HTR-8/SVneo (cell line): ENCODE measurements at places on chromosomes 2 and 18.

DNA sequence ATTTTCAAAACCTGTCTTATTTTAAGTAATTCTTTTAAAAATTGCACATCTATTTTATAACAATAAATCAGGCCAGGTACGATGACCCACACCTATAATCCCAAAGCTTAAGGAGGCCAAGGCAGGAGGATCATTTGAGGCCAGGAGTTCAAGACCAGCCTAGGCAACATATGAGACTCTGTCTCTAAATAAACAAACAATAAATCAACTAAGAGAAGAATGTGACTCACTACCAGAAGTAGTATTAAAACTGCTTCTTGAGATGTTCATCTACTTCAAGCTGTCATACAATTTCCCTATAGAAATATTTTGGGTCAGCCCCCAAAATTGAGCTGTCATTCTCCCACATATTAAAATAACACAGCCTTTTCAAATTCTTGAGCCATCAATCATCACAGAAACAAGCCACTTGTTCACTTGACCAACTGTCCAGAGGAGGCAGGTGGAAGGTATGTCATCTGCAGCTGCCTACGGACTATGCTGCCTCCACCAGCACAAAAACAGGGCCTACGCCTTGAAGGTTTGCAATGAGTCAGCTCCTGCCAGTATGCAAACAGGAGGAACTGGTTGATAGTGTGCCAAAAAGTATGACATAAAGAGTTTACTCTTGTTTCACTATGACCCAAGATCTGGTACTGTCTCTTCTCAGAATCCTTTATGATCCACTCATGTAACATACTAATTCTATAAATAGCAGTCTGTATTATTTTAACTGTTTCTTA, 33.6 kb downstream of the KIDINS220 start:
- DNase-seq = peak; percentile 73

DNA sequence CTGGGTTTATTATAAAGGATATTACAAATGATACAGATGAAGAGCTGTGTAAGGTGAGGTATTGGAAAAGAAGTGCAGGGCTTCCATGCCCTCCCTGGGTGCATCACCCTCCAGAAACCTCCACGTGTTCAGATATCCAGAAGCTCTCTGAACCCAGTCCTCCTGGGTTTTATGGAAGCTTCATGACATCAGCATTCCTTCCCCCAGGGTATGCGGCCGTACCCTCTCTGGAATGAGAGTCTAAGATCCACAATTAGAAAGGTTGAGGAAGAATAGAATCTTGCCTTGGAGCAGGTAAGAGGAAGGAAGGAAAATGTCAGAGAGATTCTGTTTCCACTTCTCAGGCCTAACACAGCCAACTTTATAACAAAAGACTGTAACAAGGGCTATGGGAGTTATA, 208.2 kb upstream of the DCC start:
- DNase-seq = no peak

DNA sequence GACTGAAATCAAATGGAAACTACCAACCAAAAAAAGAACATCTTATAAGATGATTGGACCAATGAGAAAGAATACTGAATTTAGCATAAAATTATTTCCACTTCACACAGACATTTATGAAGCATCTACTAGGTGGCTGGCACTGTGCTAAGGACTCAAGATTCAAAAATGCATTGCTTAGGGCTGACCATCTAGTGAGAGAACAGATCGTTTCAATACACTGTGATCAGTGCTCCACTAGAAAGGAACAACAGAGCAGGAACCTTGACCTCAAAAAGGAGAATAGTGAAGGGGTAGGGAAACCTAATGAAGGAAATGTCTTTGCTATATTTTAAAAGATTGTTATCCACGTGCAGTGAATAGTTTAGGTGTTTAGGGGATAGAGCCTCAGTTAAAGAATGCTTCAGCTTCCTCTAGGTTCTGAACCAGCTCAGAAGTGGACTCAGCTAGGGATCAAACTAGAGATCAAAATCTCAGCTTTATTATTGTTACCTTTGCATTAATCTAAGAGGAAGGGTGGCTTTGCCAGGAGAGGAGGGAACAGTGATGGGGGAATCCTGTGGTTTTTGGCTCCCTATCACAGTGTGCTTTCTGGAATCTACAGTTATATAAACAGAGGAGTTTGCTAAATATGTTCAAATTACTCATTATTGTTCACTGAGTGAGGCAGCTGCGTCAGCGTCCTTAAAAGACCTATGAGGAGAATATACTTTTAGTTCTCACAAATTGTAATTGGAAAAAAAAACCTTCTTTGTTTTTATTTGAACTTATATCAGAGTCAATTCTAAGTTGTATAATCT, 16.2 kb upstream of the BBS5 start:
- DNase-seq = no peak

DNA sequence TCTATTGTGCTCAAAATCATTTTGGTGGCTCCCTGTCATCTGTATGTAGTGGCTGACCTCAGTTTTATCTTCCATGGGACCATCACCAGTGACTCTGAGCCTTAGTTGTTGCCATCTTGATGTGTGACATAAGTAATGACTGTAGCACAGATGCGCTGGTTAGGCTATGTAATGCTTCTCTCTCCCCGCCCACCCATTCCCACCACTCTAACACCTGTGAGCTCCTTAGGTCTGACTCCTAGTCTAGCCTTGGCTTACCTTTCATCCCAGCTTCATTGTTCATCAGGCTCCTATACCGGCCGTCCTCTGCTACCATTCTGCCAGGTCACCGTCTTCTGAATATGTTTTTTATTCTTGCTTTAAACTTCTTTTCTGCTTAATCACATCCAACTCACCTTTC, 17.2 kb downstream of the MYO1B start:
- DNase-seq = no peak

DNA sequence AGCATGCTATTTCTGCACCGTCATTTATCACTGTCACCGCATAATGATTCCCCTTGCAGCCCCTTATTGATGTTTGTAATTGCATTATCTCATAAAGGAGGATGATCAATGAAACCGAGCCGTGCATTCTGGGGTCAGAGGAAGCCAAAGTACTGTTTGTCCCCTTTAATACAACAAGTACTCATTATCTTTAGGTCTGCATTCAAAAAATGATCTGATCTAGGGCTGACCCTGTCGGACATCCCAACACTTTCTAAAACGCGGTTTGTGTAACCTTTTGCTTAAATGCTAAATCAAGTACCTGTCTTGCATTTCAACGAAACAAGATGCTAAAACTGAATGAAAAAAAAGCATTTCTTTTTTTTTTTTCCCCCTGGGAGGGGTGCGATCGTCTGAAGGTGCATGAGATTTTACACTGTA, 143.8 kb downstream of the MEIS1 start:
- no peak for DNase-seq

DNA sequence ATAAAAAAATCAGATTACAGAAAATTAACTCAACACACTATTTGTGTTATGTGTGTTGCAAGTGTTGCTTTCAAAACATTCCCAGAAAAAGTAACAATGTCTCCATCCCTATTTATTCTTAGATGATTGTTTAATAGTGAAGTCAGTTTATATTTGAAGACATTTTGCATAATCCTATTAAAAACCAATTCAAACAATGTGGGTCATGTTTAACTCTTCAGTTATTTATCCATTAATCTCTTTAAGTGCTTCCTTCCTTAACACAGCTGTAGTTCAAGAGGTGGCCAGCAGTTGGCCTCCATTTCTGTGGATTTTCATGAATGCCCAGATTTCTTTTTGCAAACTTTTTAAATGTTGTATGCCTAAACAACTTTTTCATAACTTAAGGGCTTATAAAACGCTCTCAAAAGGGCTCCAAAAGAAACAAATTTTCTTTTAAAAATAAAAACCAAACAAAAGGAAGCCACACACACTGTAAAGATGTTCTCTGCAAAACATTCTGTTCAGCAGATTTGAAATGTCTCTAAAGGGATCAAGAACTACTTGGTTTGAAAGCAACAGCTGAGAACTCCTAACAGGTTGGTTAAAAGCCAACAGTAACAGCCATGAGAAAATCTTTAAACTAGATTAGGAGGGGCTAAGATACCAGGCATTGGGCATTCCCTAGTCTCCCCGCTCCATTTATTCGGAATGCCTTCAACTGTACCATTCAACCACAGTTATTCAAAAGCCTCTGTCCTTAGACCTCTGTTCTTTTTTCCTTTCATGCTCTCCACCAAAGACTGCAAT, 71.5 kb downstream of the THADA start:
- DNase-seq = no peak

GRCh38 chr2:53087262-53087873, 680.2 kb upstream of the CHAC2 start:
- DNase-seq = peak; percentile 35

DNA sequence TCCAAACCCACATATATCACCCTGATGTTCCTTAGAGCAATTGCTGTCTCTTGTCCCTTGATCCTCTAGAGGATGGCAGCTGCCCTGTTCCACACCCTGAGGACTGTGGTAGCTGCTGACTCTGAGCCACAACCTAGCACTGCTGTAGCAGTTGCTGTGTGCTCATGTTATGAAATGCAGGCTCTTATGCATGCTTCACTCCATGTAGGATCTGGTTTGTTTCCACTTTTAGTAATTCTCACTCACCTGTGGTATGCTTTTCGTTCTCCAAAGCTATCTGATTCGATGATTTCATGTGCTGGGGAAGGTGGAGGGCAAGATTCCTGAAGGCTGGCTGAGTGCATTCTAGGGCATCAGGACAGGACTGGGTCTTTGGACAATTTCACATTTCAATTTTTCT, 649.0 kb upstream of the RAB6C start:
- no peak for DNase-seq

GRCh38 chr2:210496512-210496911, 20.0 kb upstream of the LANCL1 start:
- DNase-seq = no peak

- DNase-seq = no peak
Observed at GRCh38 chr2:10369269-10370255, 66.9 kb downstream of the HPCAL1 start.

DNA sequence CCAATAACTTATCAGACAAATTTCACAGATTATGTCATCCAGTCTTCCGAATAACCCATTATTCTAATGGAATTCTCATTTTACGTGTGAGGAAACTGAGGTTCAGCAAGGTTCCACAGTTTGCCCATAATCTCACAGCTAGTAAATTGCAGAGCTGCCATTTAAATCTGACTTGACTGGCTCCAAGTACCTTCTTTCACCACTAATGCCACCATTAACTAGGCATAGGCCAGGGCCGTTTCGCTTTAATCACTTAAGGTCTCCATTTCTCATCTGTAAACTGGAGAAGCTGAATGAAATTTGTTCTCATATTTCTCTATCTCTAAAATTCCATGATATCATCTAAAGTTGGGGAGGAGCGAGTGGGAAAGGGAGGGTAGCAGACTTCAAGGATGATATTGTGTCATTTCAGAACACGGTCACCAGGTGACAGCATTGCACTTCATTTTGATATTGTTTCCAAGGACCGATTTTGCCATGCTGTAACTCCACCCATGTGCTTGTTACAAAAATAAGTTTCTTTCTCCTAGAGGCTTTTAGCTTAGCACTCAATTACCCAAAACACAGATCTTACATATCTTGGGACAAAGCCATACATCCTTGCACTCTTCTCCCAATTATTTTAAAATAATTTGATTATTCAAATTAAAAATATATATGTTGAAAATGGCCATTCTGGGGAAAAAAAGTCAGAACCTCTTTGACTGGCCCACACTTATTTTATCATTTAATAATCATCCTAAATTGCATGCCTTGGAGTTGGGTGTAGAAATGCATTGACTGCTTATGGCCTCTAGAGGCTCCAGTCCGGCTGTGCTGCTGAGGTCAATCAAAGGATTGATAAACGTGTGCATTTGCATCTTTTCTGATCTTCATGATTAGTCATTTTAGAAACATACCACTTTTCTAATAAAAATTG, 123.8 kb downstream of the AKAIN1 start:
- DNase-seq = peak; percentile 6

DNA sequence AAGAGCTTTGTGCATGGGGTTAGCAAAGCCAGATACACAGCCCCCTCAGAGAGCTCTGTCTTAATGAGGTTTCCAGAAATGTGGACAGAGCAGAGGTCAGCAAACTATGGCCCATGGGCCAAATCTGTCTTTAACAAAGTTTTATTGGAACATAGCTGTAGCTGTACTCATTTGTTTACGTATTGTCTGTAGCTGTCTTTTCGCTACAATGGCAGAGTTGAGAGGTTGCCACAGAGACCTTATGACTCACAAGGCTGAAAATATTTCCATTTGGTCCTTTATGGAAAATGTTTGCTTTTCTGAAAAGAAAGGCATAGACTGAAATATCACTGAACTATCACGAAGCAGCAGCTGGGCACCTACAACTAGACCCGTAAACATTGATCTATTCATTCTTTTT, 841.8 kb downstream of the SLC4A3 start:
- no peak for DNase-seq

GRCh38 chr2:226673314-226673723, 126.3 kb downstream of the IRS1 start:
- DNase-seq = peak; percentile 56

DNA sequence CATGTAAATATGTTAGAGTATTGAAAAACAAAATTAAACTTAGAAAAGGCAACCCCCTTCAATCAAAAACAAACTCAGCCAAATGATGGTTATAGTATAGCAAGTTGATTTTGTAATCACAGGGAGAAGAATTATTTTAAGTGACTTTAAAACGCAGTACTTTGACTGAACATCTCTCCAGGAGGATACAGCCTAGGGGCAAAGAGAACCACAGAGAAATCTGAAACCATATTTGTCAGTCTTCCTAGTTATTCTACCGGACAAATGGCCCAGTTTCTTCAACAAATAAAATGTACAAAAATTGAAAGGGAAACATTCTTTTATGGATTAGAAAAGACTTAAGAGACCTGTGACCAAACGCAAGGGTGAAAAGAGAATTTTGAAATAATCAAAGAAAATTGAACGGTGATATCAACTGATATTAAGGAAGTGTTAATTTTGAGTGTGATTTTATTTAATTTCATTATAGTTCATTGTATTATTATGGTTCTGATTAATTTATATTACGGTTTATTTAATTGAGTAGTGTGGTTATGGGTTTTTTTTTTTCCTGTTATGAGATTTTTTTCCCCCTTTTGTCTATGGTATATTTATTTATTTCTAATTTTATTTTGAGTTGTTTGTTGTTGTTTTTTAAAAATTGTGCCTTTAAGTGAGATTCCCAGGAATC, 75.3 kb downstream of the HNRNPLL start:
- no peak for DNase-seq

GRCh38 chr2:205053827-205054410, 508.6 kb downstream of the PARD3B start:
- no peak for DNase-seq

- no peak for DNase-seq
Observed at GRCh38 chr2:76506538-76506937, 795.8 kb upstream of the GCFC2 start.

GRCh38 chr18:62128157-62128556, 58.7 kb downstream of the PIGN start:
- no peak for DNase-seq

- DNase-seq = no peak
Observed at GRCh38 chr2:139293992-139294548, 513.9 kb upstream of the NXPH2 start.

DNA sequence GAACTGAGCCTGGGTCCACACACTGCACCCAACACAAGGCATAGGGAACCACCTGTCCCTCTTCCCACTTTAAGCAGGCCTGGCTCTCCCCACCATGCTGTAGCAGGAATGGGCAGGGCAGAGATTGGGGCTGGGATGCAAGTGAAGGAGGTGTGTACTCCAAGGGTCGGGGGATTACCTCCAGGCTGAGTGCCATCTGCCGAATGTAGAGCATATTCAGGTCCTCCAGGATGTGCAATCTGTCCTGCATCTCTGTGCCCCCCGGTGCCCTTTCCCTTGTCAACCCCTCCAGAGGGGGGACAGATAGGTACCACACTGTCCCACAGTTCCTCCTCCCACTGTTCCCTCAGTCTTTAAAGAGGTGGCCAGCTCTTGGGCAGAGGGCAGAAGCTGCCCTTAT, 2.4 kb downstream of the RTKN start:
- DNase-seq = no peak
